Caki2 (cell line): ENCODE measurements at places on chromosomes 2 and 18. TPM values are rescaled to one million over a fixed set of nuclear protein-coding genes. Genes with fewer than 3 reads are reported as not detected.

DNA sequence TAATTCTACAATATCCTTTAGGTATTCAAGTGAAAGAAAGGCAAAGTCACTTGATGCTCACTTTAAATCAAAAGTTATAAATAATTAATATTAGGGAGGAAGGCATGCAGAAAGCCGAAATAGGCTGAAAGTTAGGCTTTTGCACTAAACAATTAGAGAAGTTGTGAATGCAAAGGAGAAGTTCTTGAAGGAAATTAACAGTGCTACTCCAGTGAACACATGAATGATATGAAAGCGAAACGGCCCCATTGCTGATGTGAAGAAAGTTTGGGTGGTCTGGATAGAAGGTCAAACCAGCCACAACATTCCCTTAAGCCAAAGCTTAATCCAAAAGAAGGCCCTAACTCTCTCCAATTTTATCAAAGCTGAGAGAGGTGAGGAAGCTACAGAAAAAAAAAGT lies 103.1 kb upstream of the CXCR4 start:
- DNase-seq, result no peak

DNA sequence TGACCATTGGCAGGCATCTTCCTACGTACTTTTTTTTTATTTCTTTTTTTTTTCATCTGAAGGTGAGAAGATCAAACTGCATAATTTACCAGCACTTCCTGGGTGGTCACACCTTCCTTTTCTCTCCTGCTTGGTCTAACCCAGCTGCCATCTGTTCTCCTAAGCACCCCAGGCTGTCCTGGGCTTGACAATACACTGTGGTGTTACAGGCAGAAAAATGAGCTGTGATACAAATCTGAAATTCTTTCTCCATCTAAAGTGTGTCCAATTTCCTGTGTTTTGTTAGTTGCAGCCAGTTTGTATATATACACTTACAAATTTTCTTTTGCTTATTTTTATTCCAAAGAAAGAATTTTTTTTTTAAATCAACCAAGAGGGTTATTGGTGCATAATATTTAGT lies 786.0 kb upstream of the ZEB2 start:
- DNase-seq, result no peak

GRCh38 chr18:48852292-48852691 lies 98.5 kb downstream of the SMAD7 start:
- DNase-seq, result no peak

GRCh38 chr2:84971510-84972206 lies 697 bp downstream of the KCMF1 start:
- peak; percentile 53 for DNase-seq

- DNase-seq, result peak; percentile 56
These were observed 36.4 kb upstream of the HAAO start for GRCh38 chr2:42828487-42829425.

GRCh38 chr2:46458763-46459500 lies 20.4 kb upstream of the TMEM247 start:
- DNase-seq, result no peak

GRCh38 chr2:188977317-188977716 lies 3.1 kb downstream of the COL3A1 start:
- no peak for DNase-seq

ARL4C gene
- total RNA-seq, result 43.2 and 54.8 TPM in 2 replicates

LHCGR gene
- not detected in 2 replicates for total RNA-seq

FAP gene
- not detected in 2 replicates for total RNA-seq

ANKRD30BL gene
- not detected in 2 replicates for total RNA-seq

CD207 gene
- total RNA-seq, result not detected in 2 replicates

GALNT14 gene
- 251 and 276 TPM in 2 replicates for total RNA-seq

DPP10 gene
- 0.61 TPM in 2 replicates for total RNA-seq

C2orf66 gene
- not detected in 2 replicates for total RNA-seq

RGPD8 gene
- total RNA-seq, result 0.81 and 13.0 TPM in 2 replicates

OTOS gene
- total RNA-seq, result not detected in 2 replicates

AOX1 gene
- total RNA-seq, result 0.14 TPM in 1 of 2 replicates, not detected in the other

CTIF gene
- total RNA-seq, result 0.49 and 3.7 TPM in 2 replicates

TBR1 gene
- total RNA-seq, result not detected in 2 replicates

COBLL1 gene
- 4.1 and 16.4 TPM in 2 replicates for total RNA-seq
